ENCODE measurements at places on chromosomes 12 and 14. TPM values are rescaled to one million over a fixed set of nuclear protein-coding genes. Genes with fewer than 3 reads are reported as not detected.

LUM gene
- 213 TPM for polyA plus RNA-seq

TGM1 gene
- polyA plus RNA-seq = 5.4 TPM

PLEKHA5 gene
- 22.4 TPM for polyA plus RNA-seq

KRT73 gene
- not detected for polyA plus RNA-seq

DNA sequence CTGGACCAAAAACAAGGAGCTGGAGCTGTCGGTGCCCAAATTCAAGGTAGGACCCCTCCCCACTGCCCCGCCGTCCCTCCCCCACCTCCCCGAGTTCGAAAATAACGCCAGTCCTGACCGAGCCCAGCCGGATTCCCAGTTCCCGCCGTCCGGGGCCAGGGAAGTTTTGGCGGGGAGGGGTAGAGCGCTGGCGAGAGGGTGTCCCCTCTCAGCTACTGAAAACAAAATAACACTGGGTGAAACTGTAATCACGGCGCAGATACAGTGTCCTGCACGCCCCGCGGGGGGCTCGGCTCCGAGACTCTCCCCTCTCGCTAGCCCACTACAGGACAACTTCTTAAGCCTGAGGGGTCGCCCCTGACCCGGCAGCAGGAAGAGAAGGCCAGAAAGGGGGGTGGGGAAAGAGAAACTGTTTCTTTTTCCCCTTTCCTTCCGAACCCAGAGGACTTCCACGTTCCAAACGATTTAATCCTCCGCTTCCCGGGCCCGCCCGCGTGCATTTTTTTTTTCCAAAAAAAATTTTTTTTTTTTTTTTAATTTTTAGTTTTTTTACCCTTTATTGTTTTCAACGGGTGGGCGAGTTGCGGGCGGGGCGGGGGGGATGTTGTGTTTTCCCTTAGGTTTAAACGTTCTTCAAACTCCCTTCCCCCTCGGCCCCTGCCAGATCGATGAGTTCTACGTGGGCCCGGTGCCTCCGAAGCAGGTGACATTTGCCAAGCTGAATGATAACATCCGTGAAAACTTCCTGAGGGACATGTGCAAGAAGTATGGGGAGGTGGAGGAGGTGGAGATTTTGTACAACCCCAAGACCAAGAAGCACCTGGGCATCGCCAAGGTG lies 1.6 kb downstream of the SETD1B start:
- no peak for DNase-seq

- no peak for DNase-seq
Measured at GRCh38 chr14:72812292-72812851, 81.5 kb downstream of the DPF3 start.

GRCh38 chr14:79383475-79383874 lies 827.8 kb downstream of the DIO2 start:
- no peak for DNase-seq

DNA sequence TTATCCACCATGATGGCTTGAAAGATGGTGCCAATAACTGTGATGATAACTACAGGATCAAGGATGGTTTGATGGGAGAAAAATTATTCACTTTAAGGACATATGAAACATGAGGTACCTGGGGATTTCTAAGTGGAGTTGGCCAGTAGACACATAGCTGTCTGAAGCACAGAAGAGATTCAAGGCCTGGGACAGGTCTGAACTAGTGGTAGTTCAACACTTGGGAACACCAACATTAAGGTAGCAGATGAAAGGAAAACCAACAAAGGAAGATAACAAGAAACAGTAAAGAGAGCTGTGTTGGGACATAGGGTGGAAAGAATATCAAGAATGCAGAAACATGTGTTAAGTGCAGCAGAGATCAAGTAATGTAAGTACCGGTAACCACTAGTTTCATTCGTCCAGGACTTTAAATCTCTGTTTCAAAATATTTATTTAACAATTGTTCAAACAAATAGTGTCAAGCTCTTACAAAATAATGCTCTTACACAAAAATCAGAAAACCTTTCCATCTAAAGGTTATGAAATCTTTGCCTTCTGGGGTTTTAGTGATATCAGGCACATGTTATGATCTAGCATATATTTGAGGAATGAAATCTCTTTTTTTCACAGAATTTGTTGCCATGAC lies 104.7 kb downstream of the ST8SIA1 start:
- no peak for DNase-seq

DNA sequence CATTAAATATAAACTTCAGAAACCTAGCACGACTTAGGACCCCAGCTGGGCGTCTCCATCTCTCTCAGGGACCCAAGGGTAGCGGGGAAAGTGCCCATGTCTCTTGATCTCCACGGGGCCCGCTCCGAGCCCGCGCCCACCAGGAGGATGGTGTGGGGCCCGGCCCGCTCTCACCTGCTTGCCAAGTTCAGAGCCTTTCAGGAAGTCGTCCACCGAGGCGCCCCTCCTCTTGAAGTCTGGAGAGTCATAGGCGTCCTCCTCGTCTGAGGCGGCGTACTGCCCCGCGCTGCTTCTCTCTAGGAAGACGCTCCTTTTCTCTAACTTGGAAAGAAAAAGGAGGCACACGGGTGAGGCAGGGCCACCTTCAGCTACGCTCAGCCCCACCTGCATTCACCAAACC lies 96.9 kb downstream of the PIWIL1 start:
- DNase-seq = no peak

DNA sequence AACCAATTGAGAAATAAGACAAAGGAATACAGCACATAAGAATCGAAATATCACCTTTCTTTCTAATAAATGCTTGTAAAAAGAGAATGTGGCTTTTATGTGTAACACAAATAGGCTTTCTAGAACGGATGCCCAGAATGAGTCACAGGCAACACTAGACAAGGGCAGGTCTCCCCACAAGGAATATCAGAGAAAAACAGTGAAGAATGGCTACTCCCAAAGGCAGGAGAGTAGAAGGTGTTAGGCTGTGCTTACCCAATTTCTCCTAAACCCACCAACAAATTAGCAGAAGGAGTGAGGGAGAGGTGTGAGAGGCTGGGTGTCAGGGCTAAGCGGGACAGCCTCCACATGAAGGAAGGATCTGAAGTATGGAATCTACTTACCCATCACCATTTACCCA lies 55.2 kb downstream of the GALNT4 start:
- no peak for DNase-seq

DNA sequence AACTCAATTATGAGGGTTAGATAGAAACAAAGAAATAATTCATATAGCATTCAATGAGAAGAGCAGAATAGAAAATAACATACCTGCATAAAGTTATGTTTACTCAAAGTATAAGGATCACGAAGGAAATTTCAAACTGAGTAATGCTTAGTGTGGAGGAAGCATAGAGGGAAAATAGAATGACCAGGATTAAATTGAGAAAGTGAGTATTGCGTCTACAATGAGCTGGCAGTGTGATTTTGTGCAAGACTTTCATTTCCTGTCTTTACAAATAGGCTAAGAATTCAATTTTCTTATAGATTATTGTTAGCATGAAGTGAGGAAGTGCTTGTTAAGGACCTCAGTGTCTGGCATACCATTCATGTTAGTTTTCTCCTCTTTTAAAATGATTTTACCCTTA lies 12.0 kb downstream of the ADGRD1 start:
- no peak for DNase-seq

- DNase-seq = no peak
Measured at GRCh38 chr12:123659996-123660727, 10.8 kb upstream of the TCTN2 start.

- DNase-seq = no peak
Measured at GRCh38 chr14:64971943-64972791, at the start of gene RAB15. TSS of gene RAB15 (minus strand) at chr14:64972336. CDS start at chr14:64972076, 260 bp downstream.

DNA sequence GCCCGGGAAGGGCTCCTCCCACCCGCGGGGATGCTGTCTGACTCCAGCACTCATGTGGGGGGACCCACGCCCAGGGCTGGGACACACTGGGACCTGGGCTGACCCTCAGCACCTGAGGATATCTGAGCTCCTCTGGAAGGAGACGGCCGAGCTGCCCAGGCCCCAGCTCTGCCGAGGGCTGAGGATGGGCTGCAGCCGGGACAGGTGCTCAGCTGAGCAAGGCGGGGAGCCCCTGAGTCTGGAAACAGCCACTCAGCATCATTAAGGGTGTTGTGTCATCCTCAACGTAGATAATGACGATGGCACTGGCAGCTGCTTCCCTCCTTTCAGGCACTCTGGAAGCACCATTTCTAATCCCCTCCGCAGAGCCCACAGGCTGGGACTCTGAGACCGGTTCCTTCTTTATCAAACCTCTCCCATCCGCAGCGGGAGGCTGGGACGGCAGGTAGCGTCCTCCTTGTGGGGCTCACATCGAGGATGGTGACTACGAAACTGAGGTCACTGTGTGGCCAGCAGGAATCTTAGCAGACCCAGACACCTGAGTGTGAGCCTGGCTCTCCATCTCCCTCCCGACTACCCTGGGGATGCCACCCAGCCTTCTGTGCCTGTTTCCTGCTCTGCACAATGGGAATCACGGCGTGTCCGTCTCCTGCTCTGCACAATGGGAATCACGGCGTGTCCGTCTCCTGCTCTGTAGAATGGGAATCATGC lies 26.7 kb upstream of the SFSWAP start:
- DNase-seq = no peak

Measured in testis (tissue), 5 donors.